Right atrium auricular region (tissue), 2 donors: ENCODE measurements at places on chromosomes 16 and 17. TPM values are rescaled to one million over a fixed set of nuclear protein-coding genes. Genes with fewer than 3 reads are reported as not detected.

- no peak for DNase-seq
Measured at GRCh38 chr17:80766290-80766855, 221.7 kb downstream of the RPTOR start.

- no peak for DNase-seq
Measured at GRCh38 chr17:76951375-76951905, 83.2 kb downstream of the MGAT5B start.

DNA sequence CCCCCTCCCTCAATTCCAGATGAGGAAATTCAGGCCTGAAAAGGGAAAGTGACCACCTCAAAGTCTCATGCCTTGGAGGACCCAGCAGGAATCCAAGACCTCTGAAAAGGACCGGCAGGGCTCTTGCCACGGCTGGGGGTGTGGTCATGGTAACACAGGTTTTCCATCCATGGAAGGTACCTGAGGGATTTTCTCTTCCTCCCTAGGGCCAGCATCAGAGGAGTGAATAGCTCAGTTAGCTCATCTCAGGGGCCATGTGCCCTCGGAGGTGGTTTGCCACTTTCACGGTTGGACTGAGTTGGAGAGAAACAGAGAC, 1.3 kb downstream of the CIITA start:
- DNase-seq, result no peak

DNA sequence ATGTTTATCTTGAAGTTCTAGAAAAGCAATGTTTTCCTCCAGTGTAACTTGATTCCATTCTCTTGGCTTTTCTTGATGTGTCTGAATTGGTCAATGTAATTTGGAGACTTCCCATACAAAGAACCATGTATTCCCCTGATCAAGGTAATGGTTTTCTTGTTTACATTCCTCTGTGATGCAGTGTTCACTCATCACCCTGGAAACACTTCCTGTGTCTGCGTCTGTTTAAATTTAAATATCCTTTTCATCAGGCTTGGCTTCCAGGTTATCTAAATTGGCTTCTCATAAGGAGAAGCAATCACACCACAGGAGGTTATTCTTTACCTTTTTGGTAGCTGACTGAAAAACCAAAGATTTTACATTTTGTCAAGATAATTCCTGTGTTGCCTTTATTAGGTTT, 237.3 kb upstream of the WSCD1 start:
- no peak for DNase-seq

DNA sequence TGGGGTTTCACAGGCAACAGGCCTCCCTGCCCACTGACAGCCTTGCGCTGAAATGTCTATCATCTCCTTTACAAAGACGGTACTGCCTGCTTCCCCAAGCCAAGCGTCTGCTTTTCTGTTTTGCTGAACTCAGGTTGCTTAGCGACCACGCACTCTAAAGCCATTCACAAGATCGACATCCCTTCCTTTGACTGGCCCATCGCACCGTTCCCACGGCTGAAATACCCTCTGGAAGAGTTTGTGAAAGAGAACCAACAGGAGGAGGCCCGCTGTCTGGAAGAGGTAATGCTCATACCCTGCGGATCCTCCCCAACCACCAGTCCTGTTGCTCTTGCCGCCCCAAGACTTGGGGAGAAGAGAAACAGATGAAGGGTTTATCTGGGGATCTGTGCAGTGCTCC, 28.7 kb downstream of the TMEM186 start:
- DNase-seq, result no peak

GRCh38 chr16:31083081-31083480, 5.7 kb downstream of the PRSS53 start:
- no peak for DNase-seq

DNA sequence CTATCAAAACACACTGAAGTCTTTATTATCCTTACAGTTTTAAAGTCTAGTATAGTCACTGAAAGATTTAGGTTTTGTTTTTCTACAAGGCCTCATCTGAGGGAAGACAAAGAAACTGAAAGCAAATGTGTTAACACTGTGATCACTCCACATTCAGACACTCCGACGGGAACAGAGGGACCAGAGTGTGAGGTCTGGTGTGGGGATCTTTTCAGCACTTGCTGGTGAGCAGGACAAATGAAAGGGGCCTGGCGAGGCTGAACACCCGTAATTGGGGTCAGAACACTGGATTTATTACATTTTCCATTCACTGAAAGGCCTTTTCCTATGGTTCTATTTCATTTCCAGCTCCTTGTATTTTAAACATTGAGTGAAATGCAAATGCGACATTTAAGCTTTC, 910.5 kb downstream of the CDH11 start:
- no peak for DNase-seq

DNA sequence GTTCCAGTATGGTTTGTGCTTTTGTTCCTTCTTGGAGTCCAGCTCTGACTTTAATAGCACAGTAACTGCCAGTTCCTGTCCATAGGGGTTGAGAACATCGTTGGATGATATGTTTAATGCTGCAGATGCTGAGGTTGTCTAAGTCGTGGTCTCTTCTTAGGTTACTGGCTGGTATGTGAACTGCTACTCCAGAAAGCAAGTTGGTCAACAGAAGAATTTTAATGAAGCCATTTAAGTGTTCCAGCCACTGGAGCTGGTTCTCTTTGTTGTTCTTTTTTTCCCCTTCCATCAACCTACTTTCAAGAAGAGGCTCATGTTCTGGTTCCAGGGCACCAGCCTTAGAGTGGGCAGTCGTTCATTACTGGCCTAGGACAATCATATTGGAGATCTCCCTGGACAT, 140.3 kb upstream of the TBX2 start:
- DNase-seq, result no peak

- DNase-seq, result no peak
Measured at GRCh38 chr17:53475002-53475401, 347.7 kb upstream of the KIF2B start.

DOC2B gene
- total RNA-seq, result 2.4 TPM

TMC5 gene
- total RNA-seq, result 0.16 TPM

TLCD3A gene
- total RNA-seq, result 4.8 TPM

ZNF267 gene
- total RNA-seq, result 5.5 TPM
